Caco-2 (cell line): ENCODE measurements at places on chromosomes 1 and 21.
A peak's percentile ranks its signal among the peaks of the same experiment; 100 is the strongest.

DNA sequence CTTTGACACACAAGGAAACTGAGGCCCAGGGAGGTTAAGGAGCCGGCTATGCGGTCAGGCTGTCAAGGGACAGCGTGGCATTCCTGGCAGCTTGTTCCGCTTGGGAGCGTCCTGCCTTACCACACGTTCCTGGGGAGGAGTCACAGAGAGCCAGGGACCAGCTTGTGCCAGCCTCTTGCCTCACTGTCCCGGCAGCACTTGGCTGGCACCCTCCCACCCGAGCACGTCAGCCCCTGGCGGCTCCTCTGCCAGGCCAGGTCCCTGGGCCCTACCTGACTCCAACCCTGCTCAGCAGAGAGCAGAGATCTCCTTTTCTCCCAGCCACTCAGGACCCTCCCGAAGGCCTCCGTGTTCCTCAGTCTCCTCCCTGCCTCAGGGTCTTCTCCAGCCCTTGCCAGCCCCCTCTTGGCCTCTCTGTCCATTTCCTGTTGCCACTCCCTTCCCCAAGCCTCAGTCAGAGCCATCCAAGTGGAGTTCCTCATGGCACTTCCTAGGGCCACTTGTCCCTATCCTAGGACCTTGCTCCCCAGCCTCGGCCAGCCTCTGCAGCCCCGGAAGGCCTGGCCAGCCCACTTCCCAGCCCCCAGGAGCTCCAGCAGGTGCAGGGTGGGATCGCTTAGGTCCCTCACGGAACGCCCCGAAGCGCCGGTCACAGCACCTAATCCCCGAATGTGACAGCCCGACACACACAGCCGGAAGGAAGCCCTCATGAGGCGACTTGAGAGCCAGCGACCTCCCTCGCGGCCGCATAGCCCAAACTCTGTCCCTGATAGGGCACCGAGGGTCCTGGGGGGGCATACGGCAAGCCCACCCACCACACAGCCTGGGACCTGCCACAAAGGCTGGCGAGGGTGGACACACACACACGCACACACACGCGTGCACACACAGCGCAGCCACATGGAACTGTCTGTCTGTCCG, 130.3 kb downstream of the CASZ1 start:
- no peak for DNase-seq

DNA sequence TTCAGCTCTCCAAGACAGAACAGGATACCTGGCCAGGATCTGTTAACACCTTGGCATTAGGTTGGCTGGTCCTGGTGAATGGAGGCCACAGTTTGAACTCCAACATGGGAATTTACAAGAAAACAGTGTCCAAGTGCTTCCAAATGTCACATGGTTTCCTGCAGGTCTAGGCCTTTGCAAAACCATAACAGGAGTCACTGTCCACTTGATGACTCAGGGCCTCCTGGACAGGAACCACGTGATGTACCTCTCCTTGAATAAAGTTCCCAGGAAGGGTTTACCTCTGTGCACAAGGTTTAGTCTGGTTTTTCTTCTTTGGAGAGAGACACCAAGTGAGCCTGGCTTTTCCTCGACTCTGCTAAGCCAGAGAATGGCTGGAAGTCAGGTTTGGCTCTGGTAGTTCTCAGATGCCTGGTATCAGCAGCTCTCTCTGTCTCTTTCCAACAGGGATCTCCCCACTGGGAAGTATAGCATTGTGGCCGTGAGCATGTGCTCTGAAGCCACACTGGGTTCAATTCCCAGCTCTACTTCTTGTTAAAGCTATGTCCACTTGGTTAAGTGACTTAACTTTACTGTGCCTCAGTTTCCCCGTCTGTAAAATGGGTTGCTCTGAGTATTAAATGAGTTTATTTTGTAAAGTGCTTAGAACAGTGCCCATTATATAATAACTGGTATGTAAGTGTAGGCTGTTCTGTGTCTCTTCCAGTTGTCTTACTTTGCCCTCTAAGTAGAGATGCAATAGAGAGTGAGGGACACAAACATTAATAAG, 27.3 kb upstream of the TMEM61 start:
- DNase-seq = no peak

DNA sequence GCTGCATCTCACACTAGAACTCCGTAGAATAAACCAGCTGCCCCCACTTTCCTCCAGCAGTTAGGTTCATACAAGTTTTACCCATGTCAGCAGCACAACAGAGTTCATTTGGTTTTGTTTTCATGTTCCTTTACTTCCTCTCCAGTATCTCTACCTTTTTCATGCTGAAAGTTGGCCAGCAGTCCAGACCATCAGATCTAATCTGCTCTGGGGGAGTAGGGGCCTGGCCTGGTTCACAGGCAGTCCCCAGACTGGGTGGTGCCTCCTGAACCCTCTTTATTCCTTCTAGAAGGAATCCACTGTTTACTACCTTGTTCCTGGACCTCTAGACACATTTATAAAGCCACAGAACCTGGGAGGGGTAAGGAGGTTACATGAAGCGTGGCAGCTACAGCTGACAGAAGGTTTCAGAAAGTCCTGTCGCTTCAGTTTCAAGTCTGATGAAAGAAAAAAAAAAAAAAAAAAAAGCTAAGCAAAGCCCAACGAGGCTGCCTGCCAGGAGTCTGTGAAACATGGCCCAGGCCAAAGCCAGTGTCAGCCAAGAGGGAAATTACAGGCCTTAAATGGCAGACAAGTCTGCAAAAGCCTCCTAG, 184.6 kb upstream of the JUN start:
- DNase-seq = no peak

GRCh38 chr21:18960306-18960705, 556.7 kb upstream of the TMPRSS15 start:
- DNase-seq = no peak

- DNase-seq = no peak
Observed at GRCh38 chr1:221829327-221830015, 87.6 kb upstream of the DUSP10 start.

GRCh38 chr1:20439282-20439681, 46.7 kb downstream of the CAMK2N1 start:
- no peak for DNase-seq

- no peak for DNase-seq
Observed at GRCh38 chr1:185377831-185378230, 60.8 kb upstream of the IVNS1ABP start.

DNA sequence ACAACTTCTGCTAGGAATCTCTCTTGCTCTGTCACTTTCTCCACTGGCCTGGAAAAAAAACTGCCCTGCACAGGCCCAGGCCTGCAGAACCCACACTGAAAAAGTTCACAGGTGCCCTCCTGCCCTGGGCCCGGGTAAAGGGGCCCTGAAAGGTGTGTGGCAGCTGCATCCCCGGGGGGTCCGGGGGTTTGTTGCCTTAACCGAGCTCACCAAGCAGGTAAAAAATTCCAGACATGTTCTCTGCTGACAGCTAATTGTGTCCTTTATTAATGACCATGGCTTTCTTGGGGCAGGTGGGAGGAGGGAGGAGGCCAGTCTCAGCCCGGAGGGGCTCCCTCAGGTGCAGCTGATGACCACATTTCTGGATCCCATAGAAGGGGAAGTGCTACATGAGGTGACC, 122.9 kb downstream of the LACTBL1 start:
- DNase-seq = no peak

DNA sequence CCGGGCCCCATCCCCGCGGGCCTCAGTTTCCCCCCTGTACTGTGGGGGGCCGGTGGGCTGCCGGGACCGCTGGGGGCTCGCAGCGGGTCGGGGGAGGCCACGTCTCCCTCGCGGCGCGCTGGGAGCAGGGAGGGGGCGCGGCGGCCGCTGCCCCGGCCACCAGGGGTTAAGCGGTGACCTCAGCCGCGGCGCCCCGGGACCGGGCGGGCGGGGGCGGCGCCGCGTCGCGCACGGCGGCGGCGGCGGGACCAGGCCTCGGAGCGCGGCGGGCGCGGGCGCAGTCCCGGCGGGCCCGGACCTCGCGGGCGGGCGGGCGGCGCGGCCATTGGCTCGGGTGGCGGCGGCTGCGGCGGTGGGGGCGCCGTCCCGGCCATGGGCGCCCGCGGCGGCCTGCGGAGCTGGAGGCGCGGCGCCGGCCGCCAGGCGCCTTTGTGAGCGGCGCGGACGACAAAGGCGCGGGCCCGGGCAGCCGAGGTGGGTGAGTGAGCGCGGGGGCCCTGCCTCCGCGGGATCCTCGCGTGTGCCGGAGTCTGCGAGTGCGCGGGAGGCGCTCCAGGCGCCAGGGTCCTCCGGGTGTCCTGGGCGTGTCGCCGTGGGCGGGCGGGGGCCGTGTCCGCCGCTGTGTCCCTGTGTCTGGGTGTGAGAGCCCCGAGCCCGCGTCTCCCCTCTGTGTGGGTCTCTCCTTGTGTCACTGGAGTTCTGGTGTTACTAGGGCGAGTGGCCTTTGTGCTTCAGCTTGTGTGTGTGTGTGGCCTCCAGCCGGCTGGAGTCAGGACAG, at the start of gene ARHGEF10L:
TSS of gene ARHGEF10L (plus strand) at position 222 of the 778 bp plus-strand sequence. CDS start 40,898 bp downstream, outside the sequence.
- DNase-seq = peak; percentile 34

GRCh38 chr21:44304877-44305293, 5.0 kb downstream of the PFKL start:
- peak; percentile 65 for DNase-seq

GRCh38 chr1:237108297-237109040, 66.5 kb downstream of the RYR2 start:
- no peak for DNase-seq

- no peak for DNase-seq
Observed at GRCh38 chr1:97160818-97161217, 439.2 kb downstream of the PTBP2 start.

DNA sequence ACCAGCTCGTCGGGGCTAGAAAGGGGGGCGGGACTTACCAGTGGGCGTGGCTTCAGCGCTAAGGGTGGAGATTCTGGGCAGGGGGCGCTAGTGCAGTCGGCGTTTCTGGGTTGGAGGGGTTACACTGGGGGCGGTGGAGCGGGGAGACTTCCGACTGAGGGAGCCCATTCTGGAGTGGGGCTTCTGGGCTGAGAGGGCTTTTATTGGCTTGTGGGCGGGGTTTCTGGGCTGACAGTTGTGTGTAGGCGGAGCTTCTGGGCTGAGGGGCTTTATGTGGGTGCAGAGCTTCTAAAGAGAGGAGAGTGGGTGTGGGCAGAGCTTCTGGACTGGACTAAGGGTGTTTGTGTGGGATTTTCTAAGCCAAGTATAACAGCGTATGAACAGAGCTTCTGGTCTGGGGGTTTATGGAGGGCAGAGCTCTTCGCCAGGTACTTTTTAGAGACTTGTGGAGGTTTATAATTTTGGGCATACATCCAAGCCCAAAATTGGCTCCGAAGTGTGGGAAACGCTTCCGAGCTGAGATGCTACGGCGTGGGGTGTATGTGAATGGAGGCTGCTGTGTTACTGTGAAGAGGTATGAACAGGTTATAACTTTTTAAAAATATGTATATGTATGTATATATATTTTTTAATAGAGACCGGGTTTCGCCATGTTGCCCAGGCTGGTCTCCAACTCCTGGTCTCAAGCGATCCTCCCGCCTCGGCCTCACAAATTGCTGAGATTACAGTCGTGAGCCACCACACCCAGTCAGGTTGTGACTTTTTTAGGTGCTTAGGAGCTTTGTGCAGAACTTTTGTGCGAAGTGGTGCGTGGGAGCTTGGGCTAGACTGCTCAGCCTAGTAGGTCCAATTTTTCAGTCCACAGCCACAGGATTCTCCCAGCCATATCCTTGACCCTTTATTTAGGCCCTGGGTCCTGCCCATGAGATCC, 825 bp downstream of the TMEM39B start:
- no peak for DNase-seq

DNA sequence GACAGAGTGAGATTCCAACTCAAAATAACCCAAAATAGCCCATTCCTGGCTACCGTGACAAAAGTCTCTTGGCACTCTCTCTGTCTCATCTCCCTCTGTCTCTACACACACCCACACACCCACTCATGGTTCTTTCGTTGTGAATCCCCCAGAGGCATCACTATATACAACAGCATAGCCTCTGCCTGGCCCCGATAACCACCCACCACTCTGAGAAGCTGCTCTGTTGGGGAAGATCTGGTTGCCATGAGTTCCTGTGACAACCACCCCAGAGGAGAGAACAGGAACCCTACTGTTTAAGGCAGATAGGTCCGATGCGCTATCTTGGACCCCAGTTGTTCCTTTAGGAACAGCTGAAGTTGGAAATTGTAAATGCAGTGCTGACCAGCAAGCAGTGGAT, 70.4 kb upstream of the LYST start:
- no peak for DNase-seq

- DNase-seq = no peak
Observed at GRCh38 chr1:36836196-36836883, 198.0 kb downstream of the GRIK3 start.

DNA sequence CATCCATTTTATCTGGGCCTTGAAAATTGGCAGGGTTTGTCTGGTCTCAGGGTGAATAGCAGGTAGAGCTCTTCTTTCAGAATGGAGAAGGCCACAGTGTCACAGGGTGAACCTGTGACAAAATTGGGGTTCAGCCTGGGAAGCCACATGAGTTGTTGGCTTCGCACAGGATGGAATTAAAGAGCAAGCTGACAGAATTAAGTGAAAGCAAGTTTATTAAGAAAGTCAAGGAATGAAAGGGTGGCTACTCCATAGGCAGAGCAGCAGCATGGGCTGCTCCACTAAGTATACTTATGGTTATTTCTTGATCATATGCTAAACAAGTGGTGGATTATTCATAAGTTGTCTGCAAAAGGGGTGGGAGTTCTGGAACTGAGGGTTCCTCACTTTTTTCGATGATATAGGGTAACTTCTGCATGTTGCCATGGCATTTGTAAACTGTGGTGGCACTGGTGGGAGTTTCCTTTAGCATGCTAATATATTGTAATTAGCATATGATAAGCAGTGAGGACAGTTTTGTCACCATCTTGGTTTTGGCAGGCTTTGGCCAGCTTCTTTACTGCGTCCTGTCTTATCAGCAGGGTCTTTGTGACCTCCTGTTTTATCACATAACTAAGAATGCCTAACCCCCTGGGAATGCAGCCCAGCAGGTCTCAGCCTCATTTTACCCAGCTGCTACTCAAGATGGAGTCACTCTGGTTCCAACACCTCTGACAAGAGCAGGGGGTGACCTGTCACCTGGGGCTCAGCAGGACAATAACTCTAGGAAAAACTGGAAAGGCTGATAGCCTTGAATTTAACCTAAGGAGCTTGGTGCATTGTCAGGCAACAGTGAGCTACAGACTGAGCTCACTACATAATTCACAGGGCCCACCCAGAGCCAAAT, 5.1 kb downstream of the IFNAR2 start:
- peak; percentile 4 for DNase-seq

- DNase-seq = no peak
Observed at GRCh38 chr1:154698320-154699096, 90.5 kb upstream of the ADAR start.

DNA sequence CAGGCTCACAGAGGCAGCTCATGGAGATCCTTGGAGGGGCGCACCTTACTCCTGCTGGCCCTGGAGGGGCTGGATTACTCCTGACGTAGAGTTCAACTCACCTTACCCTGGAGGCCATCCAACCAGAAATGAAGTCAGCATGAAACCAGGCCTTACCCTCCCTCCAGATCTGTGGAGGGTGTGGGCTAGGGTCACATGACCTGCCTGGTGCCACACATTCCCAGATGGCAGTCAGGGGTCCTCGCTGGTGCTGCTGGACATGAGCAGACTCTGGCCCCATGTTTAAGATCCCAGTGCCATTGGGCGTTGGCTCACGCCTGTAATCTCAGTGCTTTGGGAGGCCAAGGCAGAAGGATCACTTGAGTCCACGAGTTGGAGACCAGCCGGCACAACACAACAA, 4.5 kb downstream of the C21orf58 start:
- no peak for DNase-seq

GRCh38 chr1:158169105-158169504, 11.6 kb upstream of the CD1D start:
- no peak for DNase-seq
